ENCODE measurements at places on chromosomes 13 and 19.
A peak's percentile ranks its signal among the peaks of the same experiment; 100 is the strongest.

GRCh38 chr13:78659732-78660494 lies 958 bp upstream of the OBI1 start:
- peak; percentile 20 for DNase-seq

DNA sequence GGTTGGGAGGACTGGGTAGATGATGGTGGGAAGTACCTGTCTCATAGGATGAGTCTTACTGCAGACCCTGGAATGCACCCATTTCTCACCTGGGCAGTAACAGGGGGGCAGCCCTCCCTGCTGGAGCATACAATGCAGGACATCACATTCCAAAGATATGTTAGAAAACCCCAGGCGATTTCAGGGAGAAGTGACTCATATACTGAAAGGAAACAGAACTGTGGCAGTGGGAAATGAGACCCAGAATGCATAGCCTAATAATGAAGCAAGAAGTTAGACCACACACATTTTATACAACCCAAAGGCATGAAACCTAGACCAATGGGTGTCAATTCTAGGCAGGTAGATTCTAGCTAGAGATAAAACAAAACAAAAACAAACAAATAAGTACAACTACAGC lies 402.7 kb downstream of the IRS2 start:
- DNase-seq = peak; percentile 27

DNA sequence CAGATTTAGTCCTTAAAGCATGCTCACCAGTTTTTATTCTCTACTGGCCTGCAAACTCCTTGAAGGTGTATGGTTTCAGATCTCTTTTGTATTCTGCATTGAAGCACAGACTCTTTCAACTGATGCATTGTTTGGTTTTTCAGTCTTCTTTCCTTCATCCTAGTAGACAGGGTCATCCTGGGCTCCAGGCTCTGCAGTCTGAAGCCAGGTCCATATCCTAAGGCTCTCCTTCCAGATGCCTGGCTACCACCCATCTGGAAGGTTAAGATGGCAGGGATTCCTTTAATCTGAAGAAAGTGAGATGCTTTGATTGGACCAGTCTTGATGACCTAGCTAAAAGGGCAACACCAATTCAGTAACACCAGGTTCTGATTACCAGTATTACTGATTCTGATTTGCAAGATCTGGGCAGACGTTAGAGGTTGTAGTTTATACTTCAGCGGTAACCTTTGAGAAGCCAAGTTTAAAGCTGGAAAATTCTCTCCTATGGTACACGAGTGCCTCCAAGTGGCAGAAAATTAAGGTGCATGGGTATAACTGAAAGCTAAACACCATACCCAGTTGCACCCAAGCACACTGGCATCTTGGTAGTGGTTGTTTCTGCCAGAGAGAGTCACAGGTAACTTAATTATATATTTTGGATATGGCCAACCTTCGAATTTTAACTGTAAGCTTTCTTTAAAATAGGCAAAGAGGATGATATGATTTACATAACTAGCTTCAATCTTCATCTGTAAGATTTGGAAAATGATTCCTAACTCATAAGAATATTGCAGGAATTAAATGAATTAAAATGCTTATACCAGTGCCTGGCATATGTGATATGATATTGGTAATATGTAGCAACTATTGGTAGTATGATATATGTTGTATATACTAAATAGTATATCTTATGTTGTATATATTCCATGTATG lies 1651.9 kb upstream of the MIR17HG start:
- DNase-seq = peak; percentile 24

DNA sequence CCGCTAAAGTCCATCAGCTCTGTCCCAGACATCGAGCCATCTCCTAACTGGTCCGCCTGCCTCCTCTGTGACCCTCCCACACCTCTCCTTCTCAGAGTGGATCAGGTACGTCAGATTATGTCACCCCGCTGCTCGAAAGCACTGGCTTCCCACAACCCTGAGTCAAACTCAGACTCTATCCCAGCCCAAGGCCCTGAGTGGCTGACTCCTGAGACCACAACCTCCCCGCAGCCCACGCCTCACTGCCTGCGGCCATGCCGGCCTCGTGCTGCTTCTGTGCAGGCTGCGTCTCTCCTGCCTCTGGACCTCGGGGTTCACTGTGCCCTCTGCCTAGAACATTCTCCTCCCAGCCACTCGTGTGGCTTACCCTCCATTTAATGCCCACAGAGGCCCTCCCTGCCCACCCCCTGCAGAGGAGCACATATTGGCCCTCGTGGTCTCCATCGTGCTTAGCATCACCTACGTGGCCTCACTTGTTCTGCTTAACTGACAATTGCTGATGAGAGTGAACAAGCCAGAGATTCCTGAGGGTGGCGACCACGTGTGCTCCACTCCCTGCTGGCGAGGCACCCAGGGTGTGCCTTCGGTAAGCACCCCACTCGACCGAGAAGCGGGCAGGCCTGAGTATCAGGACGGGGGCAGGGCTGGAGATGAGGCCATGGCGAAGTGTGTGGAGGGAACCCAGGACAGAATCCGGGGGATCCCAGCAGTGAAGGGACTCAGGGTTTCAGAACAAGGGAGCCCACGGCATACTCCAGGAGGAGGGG lies 13.5 kb upstream of the FKRP start:
- no peak for DNase-seq

DNA sequence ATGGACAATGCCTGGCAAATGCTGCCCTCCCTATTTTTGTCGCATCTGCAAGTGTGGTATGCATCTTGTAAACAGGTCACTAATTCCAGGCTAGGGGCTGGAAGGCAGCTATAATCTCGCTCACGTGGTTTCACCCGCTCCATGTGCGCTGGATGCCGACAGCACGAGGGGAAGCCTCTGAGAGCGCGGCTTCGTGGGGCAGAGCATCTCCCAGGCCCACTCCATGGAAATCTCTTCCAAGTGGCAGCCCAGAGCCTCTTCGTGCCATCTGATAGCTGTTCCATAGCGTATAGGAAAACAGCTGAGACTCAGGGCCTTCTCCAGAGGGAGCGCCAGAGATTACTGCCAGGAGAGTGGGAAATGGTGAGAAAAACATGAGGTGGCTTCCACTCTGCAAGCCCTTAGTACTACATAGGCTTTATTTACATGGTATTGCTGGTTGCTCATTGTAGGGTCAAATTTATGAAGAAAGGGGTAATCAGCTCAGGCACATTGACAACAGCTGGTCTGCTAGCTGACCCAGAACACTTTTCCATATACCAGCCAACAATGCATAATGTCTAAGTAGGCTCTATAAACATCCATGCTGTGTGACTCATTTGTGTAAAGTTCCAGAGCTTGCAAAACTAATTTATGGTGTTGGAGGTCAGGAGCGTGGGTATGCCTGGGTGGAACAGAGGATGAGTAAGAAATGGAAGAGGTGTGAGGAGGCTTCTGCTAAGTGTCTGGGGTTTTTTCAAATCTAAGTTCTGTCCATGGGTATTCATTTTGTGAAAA lies 165.2 kb downstream of the SHISA2 start:
- DNase-seq = peak; percentile 32
